ENCODE measurements at places on chromosomes 4 and X.

- DNase-seq: no peak
These were observed 275.5 kb downstream of the PPARGC1A start for GRCh38 chr4:23614284-23614892.

GRCh38 chr4:95193391-95194224 is 355.2 kb downstream of the UNC5C start:
- no peak for DNase-seq

- no peak for DNase-seq
These were observed 23.4 kb downstream of the TRIM75 start for GRCh38 chr4:165077034-165077578.

GRCh38 chrX:97021680-97022079 is 138.0 kb downstream of the RPA4 start:
- DNase-seq: no peak

- DNase-seq: no peak
These were observed 153.7 kb downstream of the AMELX start for GRCh38 chrX:11446949-11447348.

DNA sequence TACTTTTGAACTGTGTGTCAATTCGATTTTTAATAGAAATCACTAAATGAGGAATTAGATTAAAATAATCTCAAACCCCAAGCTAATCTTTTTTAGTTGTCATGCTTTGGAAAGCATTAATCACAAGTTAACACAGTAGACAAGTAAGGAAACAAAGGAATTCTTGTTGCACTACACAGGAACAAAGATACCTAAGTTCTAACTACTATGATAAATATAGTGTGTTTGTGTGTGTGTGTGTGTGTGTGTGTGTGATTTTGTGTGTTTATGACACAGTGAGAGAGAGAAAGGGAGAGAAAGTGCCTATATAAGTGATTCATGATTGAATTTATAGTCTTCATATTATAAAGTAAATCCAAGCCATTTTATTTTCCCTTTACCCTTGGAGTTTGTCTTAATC is 931.4 kb downstream of the PCDH7 start:
- no peak for DNase-seq

DNA sequence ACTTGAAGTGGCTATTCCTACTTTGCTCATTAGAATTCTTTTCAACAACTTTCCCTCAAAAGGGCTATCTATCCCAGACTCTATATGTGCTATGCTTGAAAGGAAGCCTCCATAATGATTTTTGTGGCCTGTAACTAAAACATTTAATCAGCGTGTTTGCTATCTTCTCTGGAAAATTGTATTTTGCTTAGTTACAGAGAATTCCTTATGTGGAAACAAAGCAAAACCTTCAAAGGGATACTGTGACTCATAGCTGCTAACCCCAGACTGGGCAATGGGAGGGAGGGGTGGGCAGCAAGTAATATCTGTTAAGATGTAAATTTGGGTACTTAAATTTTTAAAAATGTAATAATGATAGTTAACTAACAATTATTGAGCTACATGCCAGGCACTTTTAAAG is 3.7 kb downstream of the SLC25A14 start:
- no peak for DNase-seq

GRCh38 chr4:87531621-87532020 is 2.4 kb upstream of the SPARCL1 start:
- DNase-seq: no peak

DNA sequence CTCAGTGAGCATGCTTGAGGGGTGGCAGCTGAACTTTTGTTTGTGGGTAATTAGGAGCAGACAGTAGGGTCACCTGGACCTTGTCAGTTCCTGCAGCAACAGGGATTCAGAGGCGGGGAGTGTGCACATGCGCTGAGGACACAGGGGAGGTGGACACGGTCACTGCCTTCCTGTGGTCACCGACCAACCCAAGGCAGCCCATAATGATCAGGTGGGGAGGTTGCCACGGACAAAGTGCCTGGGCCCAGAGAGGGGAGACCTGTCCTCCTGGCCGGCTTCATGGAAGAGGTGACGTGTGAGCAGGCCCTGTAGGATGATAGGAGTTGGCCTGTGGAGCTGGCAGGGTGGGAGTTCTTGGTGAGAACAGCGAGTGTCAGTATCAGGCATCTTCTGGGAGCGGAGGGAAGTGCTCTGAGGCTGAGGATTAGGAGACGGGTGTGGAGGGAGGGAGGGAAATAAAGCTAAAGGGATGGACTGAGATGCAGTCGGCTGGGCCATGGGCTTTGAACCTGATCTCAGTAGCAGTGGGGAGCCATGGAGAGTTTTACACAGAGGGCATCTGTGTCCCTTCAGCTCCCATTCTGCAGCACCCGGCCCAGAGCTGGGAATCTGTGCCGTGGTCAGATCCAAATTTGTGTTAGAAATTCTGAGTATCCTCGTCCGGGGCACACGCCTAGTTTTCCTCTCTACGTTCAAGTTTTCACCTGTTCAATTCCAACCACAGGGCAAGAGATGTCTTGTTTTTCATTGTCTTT is 100.0 kb downstream of the PSAPL1 start:
- no peak for DNase-seq

- no peak for DNase-seq
These were observed 165.4 kb downstream of the SHROOM3 start for GRCh38 chr4:76600447-76600846.

- DNase-seq: no peak
These were observed 159.6 kb downstream of the TET2 start for GRCh38 chr4:105306158-105306781.

- no peak for DNase-seq
These were observed 231.7 kb downstream of the FBXW7 start for GRCh38 chr4:152304220-152304619.

GRCh38 chr4:113977526-113977855 is 2.0 kb downstream of the ARSJ start:
- DNase-seq: no peak

DNA sequence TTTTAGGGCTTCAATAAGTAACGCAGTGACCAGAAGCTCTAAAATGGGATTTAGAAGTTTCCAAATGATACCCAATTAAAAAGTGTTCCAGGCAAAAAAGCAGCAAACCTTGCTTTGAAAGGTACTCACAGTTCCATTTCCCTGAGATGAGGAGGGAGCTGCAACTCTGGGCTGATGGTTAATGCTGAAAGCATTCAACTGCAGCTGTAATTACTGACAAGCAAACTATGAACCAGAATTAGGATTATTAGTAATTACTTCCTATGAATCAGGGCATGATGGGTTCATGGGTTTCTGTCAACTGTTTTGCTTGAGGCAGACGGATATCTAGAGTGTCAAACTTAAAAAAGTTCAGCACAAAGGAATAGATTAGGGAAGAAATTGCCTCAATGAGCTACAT is 357.4 kb downstream of the STIM2 start:
- no peak for DNase-seq

DNA sequence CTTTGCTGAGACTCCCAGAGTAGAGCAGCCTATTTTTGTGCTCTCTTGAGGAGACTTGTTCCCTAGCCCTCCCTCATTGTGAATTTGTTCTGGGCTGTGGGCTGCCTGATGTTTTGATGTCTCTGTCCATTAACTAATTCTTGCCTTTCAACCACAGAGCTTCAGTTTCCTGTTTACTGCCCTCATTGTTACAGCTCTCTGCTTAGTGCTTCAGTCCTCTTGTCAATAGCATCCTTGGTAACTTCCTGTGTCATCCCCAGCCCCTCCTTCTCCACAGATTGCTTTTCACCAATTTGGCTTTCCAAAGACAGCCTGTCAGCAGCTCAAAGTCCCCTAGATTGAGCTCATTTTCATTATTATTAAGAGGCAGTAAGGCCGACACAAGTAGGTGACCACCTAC is 69.9 kb downstream of the COX7B2 start:
- no peak for DNase-seq

- DNase-seq: no peak
These were observed 7.3 kb downstream of the SPARCL1 start for GRCh38 chr4:87521757-87522374.

GRCh38 chrX:150989420-150989819 is 6.3 kb downstream of the HMGB3 start:
- DNase-seq: no peak

DNA sequence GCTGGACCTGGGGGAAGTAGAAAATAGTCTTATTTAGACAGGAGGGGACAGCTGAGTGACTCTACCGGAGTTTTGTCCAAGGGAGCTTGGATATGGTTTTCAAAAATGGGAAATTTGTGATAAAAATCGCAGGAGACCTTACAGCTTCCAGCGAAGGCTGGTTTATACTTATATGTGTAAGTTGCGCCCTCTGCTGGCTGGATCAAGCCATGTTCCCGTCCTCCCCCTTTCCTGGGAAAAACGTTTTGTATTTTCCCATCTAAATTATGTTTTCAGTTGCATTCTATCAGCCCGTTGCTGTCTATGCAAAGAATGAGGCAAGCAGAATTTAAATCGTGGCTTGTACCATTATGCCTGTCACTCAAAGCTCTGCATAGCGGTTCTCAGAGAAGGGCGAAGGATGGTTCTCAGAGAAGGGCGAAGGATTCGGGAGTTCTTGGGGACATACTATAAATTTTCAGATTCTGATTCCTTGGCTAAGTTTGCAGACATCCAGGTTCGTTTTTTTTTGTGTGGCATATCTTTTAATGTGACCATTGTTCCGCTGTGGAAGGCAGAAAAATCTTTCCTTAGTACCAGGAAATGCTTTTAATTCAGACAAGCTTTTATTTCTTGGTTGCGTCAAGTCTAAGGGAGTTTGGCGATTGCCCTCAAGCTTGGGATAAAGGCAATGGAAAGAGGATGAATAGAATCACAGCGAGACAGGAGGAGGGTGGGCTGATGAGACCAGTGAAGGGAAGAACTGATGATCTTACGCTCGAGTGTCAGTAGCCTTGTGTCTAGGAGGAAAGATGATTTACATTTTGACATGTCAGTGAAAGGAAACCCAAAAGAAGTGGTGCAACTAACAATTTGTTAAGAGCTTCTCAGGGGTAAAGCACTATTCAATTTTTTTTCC is 128.5 kb upstream of the ARX start:
- DNase-seq: peak; percentile 0

DNA sequence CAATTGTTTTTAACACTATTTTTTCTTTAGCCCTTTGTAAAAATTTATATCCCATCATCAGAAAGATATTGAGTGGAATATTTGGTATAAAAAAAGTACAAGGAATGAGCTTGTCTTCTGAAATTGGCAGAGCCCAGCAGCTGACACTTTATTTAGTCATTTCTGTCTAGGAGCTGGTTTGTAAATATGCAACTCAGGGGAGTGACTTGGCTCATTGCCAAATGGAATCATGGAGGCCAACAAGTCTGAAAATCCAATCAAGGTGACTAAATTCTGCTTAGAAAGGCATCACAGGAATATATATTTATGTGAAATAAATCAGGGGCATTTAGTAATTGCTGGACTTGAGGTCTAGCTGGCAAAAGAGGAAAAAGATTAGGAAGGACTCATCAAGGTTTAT is 74.4 kb downstream of the OTC start:
- DNase-seq: no peak

- DNase-seq: no peak
These were observed 36.3 kb upstream of the AGA start for GRCh38 chr4:177478496-177478895.

GRCh38 chrX:119407681-119408080 is 8.5 kb downstream of the SLC25A43 start:
- no peak for DNase-seq

- no peak for DNase-seq
These were observed 652.9 kb upstream of the IGFBP7 start for GRCh38 chr4:57763070-57763469.

- DNase-seq: no peak
These were observed 204.8 kb upstream of the RPS6KA3 start for GRCh38 chrX:20471483-20471882.

- no peak for DNase-seq
These were observed 8.3 kb upstream of the RAP2C start for GRCh38 chrX:132227383-132228112.

- DNase-seq: no peak
These were observed 20.4 kb downstream of the MSMO1 start for GRCh38 chr4:165347647-165348569.

DNA sequence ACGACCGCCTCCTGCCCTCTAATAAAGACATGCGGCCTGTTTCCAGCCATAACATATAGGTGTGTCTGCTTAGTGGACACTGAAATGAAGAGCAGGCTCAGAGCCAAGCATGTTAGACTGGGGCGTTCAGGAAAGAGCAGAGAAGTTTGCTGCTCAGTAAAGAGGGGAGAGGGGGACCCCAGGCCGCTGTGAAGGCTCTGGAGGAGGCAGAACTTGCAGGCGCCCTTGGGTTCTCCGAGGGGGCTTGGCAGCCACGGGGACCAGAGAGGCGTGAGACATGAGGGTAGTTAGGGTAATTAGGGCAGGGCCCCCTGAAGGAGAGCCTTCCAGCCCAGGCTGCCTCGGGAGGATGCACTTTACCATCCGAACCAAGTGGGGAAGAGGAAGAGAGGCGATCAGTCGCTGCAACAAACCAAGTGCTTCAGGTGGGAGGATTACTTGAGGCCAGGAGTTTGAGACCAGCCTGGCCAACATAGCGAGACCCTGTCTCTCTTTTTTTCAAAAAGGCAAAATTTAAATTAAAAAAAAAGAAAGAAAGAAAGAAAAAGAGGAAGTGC is 46.6 kb upstream of the CDKN2AIP start:
- DNase-seq: no peak

- DNase-seq: no peak
These were observed 38.8 kb upstream of the TADA2B start for GRCh38 chr4:7004331-7004730.

GRCh38 chr4:39043058-39043860 is 11.1 kb upstream of the TMEM156 start:
- no peak for DNase-seq

DNA sequence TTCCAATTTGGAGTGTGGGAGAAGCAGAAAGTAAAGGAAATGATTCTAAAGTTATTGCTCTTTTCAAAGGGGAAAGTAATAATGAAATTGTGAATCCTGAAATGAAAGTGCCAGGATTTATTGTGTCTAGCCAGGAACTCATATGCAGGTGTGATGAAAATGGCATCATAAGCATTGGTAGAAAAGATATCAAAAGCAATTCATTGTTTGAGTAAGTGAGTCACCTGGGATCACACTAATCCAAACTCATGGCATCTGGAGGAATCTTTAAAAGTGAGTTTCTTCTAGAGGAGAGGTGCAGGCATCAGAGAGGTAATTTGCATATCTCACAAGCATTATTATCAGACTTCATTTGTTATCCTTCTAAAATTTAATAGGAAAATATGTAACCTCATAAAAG is 84.7 kb downstream of the LARP7 start:
- no peak for DNase-seq

- DNase-seq: no peak
These were observed 5.7 kb upstream of the ZNF518B start for GRCh38 chr4:10462876-10463275.

- no peak for DNase-seq
These were observed 144.4 kb upstream of the RADX start for GRCh38 chrX:106467422-106467821.

DNA sequence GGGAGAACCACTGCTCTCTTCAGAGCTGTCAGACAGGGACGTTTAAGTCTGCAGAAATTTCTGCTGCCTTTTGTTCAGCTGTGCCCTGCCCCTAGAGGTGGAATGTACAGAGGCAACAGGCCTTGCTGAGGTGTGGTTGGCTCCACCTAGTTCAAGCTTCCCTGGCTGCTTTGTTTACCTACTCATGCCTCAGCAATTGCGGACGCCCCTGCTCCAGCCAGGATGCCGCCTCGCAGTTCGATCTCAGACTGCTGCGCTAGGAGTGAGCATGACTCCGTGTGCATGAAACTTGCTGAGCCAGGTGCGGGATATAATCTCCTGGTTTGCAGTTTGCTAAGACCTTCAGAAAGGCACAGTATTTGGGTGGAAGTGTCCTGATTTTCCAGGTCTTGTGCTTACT is 70.9 kb downstream of the MAGEB5 start:
- no peak for DNase-seq

GRCh38 chr4:39353478-39354253 is 12.5 kb downstream of the RFC1 start:
- no peak for DNase-seq

GRCh38 chr4:9880406-9881197 is 99.2 kb downstream of the DRD5 start:
- no peak for DNase-seq
